ENCODE measurements at places on chromosomes 3 and 15. TPM values are rescaled to one million over a fixed set of nuclear protein-coding genes. Genes with fewer than 3 reads are reported as not detected.
A peak's percentile ranks its signal among the peaks of the same experiment; 100 is the strongest.

Gene CLDND1
- 90.2 TPM for total RNA-seq

Gene B3GNT5
- total RNA-seq, result 20.3 TPM

Gene PLSCR4
- 26.6 TPM for total RNA-seq

Gene ROBO2
- 0.39 TPM for total RNA-seq

Gene C3orf22
- total RNA-seq, result not detected

Gene TRPM1
- total RNA-seq, result not detected

Gene TMEM266
- 0.52 TPM for total RNA-seq

Gene KCNAB1
- 9.1 TPM for total RNA-seq

Gene CGNL1
- 12.6 TPM for total RNA-seq

Gene SLC2A2
- not detected for total RNA-seq

DNA sequence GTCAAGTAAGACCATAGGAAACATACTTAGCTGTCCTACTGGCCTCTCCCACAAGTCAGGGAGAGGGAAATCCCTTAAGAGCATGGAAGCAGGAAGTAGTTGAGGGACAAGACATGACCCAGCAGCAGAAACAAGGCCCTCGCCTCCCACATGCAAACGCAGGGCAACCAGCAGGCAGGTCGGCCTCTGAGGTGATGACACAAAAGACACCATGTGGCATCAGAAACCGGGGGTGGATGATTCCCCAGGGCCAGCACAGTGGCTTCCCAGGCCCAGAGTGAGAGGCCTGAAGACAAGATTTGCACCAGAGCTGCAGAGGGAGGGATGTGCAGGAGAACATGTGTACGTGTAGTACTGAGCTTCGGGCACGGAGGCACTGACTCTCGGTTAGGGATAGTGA is 26.3 kb downstream of the PXYLP1 start:
- DNase-seq, result no peak

GRCh38 chr15:89070197-89071124 is 17.8 kb upstream of the ABHD2 start:
- no peak for DNase-seq

DNA sequence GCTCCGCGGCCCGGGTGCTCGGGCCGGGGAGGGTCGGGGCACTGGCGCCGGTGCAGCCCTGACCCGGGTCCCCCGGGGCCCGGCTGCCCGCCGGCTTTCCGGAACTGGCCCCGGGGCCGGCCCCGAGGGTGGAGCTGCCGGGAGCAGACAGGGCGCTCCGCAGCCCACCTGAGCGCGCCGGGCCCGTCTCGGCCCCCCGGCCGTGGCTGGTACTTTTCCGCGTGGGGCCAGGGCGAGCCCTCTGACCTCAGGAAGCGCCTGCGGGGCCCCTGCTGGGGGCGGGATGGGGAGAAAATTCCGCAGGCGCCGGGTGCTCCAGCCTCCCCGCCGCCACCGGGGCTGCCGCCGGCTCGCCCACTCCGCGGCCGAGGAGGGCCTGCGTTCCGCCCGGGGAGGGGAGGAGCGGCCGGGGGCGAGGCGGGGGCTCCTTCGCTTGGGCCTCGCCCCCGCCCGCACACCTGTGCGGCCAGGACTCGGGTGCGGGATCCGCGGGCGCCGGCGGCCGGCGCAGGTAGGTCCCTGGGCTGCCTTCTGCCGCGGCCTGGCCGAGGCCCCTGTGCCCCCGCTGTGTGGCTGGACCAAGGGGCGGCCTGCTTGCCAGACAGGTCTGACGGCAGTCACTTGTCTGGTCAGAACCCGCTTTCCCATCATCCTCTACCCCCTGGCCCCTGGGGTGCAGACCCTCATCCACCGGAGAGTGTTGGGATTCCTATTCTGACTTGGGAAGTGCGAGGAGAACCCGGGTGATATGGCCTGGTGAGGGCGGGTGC is 3.5 kb downstream of the FURIN start:
- no peak for DNase-seq

GRCh38 chr3:149654188-149654601 is 3.6 kb downstream of the WWTR1 start:
- no peak for DNase-seq

DNA sequence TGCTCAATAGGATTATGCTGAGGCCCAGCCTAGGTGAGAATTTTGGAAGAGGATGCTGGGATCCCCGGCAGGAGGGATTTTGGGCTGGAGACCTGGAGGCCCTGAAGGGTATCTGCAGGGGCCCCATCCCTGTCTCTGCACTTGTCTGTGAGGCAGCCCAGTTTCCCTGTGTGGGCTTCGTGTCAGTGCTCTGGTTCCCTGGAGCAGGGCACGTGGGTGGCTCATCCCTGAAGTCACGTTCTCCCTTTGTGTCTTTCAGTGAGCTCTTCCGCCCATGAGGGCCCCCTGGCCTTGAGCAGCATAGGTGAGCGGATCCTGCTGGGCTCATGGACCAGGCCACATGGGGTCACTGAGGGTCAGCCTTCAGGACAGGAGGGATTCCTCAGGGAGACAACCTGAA is 217.9 kb downstream of the SNRPN start:
- DNase-seq, result peak; percentile 23

DNA sequence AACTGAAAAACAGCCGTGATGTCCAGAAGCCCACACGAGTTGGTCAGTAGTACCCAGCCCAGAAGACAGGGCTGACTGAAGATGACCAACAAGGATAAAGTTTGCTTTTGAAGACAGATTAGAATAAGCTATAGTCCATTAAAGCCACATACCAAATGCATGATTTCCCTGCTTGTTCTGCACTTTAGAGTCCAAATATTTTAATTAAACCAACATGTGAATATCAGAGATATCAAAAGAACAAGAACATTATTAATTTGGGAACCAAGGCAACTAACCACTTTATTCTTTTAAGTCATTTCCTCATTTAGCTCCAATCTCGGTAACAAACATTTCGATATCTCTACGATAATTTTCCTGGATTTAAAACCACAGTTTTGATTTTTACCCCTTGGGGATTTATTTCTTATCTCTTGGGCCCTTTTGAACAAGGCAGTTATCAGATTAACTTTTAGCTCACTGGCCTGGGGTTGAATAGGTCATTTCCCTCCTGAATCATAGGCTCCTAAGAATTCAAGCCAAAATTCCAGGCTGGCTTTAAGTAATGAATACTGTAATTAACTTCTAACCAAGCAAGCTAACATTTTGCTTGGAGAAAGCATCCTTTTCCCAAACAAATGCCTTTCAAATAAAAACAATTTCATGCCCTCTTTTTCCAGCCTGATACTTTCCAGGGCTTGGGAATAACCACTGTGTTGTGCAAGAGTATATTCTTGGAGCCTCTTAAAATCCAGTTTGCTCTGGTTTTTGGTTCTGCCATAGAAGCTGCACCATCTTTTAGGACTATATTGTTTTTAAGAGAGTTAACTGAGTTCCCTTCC is 102.9 kb upstream of the NR2E3 start:
- no peak for DNase-seq

DNA sequence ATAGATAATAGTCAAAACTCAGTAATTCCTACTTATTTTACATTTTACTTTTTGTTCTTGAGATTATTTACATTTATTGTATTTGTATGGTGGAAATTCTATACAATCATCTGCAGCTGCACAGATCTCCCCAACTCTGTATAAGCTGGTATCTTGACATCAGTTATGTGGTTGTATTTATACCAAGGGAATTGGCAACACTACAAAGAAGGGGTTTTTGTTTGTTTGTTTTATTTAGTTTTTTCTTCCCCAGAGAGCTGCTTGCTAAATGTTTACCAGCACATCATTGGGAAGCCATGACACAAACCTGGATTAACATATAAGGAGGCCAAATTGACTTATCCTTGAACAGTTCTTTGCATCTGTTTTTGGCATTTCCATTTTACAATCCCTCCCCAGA is 389.2 kb upstream of the KCNMB2 start:
- no peak for DNase-seq

GRCh38 chr15:90040618-90041017 is 39.5 kb downstream of the ZNF710 start:
- no peak for DNase-seq

GRCh38 chr3:117084739-117085270 is 375.2 kb downstream of the TUSC7 start:
- no peak for DNase-seq

GRCh38 chr15:38885001-38885400 is 320.4 kb upstream of the RASGRP1 start:
- no peak for DNase-seq

GRCh38 chr15:101579631-101580163 is 72.5 kb downstream of the TM2D3 start:
- no peak for DNase-seq

- no peak for DNase-seq
Measured at GRCh38 chr3:159843840-159844730, 144.6 kb upstream of the IL12A start.

- DNase-seq, result no peak
Measured at GRCh38 chr15:50819344-50819743, 53.8 kb upstream of the SPPL2A start.

GRCh38 chr15:47541562-47541961 is 175.7 kb upstream of the SEMA6D start:
- no peak for DNase-seq

- DNase-seq, result no peak
Measured at GRCh38 chr3:125160606-125161371, 51.8 kb downstream of the SLC12A8 start.

DNA sequence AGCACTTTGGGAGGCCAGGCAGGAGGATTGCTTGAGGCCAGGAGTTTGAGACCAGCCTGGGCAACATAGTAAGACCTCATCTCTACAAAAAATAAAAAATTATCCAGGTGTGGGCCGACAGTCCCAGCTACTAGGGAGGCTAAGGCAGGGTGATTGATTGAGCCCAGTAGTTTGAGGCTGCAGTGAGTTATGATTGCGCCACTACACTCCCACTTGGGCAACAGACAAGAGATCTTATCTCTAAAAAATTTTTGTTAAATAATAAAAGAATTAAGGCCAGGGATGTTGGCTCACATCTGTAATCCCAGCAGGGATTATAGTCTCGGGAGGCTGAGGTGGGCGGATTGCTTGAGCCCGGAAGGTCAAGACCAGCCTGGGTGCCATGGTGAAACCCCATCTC is 25.8 kb upstream of the NFKBIZ start:
- no peak for DNase-seq

DNA sequence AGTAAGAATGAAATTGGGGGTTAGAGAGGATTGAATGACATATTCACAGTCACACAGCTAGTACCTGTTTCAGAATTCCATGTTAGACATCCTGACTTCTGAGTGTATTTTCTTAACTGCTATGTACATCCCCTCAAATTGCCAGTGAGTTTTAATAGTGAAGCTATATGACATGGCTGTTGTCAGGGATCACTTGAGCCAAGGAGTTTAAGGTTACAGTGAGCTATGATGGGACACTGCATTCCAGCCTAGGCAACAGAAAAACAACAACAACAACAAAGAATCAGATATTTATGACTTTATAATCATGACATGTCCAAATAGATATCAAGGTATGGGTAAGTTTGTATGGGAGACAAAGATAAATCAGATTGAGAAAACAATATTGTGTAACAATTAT is 16.6 kb downstream of the PARP15 start:
- DNase-seq, result no peak

DNA sequence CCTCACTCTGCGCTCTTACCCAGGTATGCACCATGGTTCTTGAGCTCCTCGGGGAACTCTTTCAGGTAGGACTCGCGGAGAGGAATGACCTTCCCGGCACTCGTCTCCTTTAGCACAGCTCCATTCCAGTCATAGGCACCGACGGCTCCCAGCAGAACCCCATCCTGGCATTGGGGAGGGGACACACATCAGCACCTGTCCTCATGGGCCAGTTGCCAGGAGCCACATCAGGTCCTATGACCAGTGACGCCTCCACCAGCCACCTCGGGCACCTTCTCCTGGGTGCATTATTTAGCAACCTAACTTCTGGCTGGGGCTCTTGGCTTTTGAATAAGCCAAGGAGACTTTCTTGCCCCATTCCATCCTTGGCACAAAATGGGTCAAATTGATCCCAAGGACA is 61.9 kb downstream of the FEM1B start:
- DNase-seq, result no peak

DNA sequence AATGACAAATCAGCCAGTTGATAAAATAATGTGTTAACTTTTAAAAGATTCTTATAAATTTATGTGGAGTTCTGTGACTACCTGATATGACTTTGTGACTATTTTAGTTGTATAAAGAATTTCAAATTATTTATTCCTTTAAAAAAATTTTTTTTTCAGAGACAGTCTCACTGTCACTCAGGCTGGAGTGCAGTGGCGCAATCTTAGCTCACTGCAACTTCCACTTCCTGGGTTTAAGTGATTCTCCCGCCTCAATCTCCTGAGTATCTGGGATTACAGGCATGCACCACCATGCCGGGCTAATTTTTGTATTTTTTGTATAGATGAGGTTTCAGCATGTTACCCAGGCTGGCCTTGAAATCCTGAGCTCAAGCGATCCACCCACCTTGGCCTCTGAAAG is 48.5 kb downstream of the MBNL1 start:
- DNase-seq, result no peak

GRCh38 chr3:179811321-179812095 is 158.7 kb downstream of the USP13 start:
- DNase-seq, result no peak

DNA sequence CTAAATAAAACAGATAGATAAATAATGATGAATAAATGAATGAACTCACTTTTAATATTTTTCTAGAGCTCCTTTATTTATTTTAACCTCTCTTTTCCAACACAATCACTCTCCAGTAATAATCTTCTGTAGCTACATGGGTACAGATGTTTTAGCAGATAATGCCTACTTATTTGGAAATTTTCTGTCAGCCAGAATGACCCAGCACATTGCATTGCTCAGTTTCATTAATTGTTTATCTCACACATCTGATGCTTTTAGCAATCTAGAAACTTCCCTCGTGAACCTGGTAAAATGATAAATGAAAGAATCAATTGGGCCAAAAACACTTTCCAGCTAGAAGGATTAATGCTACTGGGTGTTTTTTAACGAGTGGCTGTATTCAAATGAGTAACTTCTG is 14.9 kb upstream of the MYH15 start:
- DNase-seq, result no peak

- no peak for DNase-seq
Measured at GRCh38 chr3:37745076-37745475, 116.6 kb upstream of the CTDSPL start.

DNA sequence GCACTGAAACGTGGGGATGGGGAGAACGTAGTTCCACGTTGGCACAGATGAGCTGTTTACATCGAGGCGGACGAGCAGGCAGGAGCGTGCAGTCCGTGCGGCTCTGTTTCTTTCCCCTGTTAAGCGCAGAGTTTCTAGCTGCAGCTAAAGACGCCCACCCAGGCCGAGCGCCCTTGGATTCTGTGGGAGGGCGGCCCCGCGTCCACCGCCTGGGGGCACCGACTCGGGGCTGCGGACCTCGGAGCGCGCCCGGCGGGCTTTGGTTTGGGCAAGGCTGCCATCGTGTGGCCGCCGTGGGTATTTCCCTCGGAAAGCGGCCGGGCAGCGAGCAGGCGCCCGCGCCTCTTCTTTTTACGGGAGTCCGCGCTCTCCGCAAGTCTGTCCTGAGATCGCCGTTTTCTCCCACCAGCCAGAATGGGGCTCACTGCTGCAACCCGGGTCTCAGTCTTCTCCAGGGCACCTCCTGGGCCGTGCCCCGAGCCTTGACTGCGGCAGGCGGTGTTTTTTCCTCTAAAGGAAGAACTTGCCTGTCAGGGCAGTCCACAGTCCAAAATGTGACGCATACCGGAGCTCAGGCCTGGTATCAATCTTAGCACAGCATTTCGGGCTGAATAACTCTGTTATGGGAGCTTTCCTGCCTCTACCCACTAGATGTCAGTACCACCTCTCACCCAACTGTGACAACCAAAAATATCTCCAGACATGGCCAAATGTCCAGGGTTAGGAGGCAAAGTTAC is 219.9 kb upstream of the IGF1R start:
- peak; percentile 78 for DNase-seq
